ENCODE measurements at places on chromosomes 2 and 18.

GRCh38 chr2:5316001-5316490 lies 376.1 kb upstream of the SOX11 start:
- DNase-seq, result no peak

- DNase-seq, result no peak
Measured at GRCh38 chr2:120919771-120920453, 184.2 kb downstream of the GLI2 start.

- no peak for DNase-seq
Measured at GRCh38 chr2:239156516-239157265, 244.1 kb downstream of the HDAC4 start.

GRCh38 chr2:14234911-14235310 lies 397.6 kb upstream of the LRATD1 start:
- no peak for DNase-seq

DNA sequence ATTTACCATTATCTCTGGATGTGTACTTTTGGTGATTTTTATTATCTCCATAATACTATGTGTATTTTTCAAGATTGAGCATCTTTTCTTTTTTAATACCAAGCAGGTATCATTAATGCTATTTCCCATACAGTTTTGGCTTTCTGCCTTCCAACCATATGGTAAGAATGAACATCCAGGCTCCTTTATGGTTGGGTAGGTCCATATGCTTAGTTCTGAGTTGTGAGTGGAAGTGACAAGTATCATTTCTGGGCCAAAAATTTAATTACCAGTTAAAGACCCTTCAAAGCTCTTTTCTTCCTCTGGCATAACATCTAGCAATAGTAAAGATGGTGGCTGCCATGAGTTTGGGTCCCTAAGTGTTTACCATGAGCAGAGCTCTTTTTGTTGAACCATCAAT lies 4.3 kb upstream of the RBM43 start:
- no peak for DNase-seq

DNA sequence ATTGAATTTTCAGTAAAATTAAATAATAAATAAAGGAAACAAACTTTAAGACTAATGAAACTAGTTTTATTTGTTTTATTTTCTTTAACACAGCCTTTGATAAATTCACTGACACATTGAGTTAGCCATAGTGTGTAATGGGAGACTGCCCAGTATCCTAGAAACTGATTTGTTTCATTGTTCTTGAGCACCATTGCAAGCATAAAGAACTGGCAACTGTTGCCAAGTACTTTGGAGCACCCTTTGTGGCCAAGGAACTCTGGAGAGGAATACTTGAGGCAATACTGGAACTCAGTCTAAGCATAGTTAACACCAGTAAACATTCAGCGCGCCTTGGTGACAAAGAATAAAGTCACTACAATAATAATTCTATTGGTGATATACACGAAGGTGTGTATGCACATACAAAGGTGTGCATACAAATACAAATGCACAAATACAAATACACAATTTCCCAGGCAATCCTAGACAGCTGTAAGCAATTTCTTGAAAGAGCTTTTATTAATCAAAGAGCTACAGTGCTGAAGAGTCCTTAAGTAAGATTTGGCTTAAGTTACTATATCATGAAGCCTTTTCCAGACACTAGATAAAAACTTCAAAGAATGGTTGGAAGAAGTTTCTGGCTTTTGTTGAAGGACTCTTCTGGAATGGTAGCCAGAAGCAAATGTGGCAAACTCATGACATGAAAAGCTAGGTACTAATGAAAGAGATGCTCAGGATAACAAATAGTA lies 1371.2 kb downstream of the LRP1B start:
- no peak for DNase-seq

- DNase-seq, result no peak
Measured at GRCh38 chr18:677951-678381, 20.5 kb downstream of the TYMS start.

- no peak for DNase-seq
Measured at GRCh38 chr2:235669269-235669831, 175.5 kb downstream of the AGAP1 start.

DNA sequence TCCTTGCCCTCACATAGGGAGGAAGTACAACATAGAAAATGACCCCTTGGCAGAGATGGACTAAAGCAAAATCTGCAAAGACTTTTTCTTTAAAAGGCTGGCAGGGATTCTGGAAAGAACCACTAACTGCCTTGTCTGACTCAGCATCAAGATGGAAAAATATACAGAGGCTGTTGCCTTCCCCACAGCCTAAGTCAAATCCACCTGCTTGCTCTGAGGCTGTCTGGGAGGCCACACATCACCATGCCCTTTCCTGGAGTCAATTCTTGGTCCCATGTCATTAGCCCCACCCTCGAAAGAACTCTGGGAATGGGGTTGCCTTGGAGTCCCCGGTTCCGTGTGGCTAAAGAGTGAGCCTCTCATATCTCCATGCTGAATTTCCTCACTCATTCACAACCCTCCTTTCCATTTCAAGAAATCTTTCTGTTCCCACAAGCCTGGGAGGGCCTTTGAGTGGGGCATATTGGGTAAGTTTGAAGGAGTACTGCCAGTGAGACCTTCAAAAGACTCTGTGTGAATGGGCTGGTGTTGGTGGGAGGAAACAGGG lies 39.4 kb downstream of the BMP10 start:
- DNase-seq, result no peak

DNA sequence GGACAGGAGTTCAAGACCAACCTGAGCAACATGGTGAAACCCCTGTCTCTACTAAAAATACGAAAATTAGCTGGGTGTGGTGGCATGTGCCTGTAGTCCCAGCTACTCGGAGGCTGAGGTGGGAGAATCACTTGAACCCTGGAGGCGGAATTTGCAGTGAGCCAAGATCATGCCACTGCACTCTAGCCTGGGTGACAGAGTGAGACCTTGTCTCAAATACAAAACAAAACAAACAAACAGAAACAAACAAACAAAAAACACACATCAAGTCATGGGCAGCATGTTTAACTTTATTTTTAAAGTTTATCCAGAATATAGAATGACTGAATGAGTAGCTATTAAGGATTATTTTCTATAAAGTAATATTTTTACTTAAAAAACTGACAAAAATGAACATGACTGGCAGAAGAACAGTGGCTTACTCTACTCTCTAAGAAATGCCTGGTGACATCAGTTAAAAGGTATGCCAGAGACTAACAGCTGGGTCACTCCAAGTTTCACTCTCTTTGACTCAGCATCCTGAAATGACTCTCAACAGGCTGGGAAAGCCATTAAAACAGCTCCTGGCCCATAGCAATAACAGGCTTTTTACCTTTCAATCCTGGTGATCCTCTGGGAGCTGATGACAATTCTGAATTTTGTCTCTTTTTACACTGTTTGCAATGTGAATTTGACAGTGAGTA lies 281.6 kb upstream of the STON1 start:
- no peak for DNase-seq

DNA sequence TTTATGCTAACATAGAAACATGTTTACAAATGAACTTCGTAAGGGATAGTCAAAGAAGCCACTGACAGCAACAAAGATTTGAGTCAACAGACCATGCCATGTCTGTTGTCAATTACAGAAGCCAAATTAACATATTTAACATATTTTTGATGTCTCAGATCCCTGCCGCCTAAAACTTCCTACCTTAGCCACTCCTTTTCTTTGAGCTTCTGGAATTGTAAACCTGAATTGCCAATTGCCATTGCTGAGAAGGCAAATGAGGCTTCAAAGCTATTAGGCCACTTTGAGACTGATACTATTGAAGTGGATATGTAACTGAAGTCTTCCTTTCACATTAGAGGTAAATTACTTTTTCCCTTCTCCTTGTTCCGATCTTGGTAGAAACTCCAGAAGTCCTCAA lies 66.0 kb upstream of the DSEL start:
- no peak for DNase-seq

DNA sequence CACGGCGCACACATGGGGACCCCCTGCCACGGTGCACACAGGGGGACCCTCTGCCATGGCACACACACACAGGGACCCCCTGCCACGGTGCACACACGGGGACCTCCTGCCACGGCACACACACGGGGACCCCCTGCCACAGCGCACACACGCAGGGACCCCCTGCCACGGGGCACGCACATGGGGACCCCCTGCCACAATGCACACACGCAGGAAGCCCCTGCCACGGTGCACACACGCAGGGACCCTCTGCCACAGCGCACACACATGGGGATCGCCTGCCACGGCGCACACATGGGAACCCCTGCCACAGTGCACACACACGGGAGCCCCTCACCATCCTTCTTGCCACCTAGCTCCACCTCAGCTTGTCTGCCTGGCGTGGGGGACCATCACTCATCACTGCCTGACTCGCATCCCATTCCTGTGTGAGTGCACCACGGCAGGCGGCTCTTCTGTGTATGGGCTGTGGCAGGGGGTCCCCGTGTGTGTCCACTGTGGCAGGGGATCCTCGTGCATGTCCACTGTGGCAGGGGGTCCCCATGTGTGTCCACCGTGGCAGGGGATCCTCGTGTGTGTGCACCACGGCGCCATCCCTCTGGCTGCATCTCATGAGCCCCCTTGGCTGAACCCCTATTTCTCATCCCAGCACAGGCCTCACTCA lies 206.7 kb downstream of the EIPR1 start:
- no peak for DNase-seq

- no peak for DNase-seq
Measured at GRCh38 chr2:2586931-2587330, 255.9 kb upstream of the MYT1L start.

- DNase-seq, result no peak
Measured at GRCh38 chr2:26534098-26534864, 56.4 kb upstream of the OTOF start.

GRCh38 chr2:206392118-206392517 lies 51.2 kb upstream of the ADAM23 start:
- no peak for DNase-seq

GRCh38 chr2:42390401-42390969 lies 29.5 kb upstream of the COX7A2L start:
- DNase-seq, result no peak

- DNase-seq, result no peak
Measured at GRCh38 chr2:239251971-239252370, 148.8 kb downstream of the HDAC4 start.

DNA sequence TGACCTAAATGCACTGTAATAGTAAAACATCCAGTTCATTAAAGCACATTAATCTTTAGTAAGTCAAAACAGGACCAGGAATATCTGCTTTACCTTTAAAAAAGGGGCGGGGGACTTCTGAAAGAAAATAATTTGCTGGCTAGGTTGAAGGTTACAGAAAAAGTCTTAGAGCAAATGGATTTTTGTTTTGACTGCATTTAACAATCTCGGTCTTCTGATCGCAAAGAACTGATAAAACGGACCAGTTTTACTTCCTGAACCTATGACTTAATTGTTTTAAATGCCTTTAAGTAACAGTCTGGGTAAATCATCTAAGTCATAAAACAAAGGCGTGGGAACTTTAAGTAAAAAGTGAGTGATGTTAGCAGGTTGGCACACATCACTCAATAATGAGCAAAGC lies 783 bp downstream of the BUB1 start:
- DNase-seq, result no peak

DNA sequence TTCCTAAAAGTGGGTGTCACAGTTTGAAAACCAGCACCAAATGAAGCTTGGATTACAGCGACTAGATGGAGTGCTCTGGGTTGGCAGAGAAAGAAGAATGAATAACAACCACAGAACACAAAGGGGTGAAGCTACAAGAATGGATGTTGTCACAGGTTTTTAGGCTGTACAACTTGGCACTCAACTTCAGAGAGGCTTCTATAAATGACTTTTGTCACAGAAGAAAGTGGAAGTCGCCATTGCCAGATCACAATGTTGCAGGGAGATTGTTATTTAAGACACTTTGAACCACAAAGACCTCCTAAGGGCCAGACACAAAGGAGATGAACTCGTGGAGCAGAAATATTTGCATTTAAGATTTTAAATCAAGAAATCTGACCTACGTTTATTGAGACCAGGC lies 354.2 kb downstream of the CDH7 start:
- DNase-seq, result no peak

DNA sequence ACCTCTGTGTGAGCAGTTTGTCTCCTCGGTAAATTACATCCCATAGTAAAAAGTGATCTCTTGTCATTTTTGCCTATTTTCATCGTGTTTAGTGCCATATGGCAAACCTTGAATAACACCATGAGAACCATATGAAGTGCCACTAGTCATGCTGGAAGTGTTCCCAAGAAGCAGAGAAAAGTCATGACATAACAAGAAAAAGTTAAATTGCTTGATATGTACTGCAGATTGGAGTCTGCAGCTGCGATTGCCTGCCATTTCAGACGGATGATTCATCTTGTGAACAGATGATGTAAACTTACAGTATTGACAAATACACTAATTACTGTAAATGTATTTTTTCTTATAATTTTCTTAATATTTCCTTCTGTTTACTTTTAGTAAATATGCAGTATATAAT lies 846.7 kb downstream of the BCL11A start:
- DNase-seq, result no peak

DNA sequence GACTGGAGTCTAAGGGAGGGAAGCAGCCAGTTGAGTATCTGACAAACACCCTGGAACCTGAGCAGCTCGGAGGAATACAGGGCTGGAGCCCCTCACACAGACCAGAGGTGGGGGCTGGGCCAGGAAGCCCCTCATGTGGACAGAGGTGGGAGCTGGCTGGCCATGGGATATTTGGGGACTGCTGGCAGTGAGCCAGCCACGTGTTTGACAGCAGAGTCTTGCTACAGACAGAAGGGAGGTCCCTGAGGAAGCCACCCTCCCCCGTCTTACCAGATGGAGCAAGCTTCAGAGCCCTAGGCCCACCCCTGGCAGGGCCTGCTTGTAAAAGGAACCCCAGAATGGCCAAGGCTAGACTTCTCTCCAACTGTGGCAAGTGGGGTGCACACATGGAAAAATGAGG lies 3.6 kb upstream of the MTERF4 start:
- no peak for DNase-seq

DNA sequence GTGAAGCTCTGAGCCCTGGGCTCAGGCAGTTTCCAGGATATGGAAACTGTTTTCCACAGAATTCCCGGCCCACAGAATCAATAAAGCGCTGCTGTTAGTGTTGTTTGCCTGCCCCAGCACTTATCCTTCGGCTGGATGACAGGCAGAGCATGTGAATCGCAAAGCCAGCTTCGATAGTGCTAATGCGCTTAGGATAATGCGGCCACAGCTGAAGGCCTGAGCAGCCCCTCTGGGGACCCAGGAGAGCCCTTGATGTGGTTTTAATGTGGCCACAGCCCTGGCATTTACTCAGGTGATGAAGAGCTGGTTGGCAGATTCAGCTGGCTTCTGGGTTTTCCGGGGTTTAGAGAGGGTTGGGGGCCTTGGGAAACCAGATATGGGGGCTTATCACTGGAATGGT lies 23.7 kb downstream of the PCARE start:
- DNase-seq, result no peak

DNA sequence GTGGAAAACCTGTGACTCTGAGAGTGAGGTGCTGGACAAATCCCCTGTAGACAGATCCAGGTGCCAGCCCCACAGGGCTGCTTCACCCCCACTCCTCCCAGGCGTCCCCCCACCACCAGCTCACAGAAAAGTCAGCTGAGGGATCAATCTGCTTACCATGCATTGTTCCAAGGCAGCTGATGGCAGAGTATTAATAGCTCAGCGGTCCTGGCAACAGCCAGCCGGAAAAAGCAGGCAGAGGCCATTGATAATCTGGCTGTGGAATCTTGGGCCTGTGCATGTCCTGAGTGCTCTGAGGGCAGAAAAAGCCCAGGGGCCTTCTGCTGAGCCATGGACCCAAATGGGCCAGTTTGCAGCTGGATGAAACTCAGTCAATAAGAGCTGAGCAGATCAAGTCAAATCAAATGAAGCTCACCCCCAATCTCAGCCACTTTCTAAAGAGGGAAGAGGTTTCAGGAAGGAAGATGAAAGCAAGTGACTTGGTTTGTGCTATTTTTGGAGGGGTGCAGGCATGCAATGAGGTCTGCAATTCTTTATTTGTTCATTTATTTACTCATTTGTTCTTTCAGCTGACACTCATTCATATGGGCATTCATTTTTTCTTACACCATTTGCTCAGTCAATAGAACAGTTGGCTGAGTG lies 63.4 kb downstream of the GYPC start:
- DNase-seq, result no peak
